Body of pancreas (tissue), 4 donors: ENCODE measurements at places on chromosomes 12 and 14. TPM values are rescaled to one million over a fixed set of nuclear protein-coding genes. Genes with fewer than 3 reads are reported as not detected.

DNA sequence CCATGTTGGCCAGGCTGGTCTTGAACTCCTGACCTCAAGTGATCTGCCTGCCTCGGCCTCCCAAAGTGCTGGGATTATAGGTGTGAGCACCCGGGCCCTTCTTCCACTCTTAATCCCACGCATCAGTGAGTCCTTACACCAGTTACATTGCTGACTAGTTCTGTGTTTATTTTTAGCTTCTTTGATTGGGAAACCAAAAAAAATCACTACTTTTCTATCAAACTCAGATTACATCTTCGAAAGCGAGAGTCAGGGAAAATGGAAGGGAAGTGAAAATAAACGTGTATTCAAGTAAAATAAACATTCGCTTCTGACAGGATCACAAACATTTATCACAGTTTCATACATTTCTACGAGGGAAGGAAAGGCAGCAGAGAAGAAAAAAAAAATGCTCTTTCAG, 32.2 kb downstream of the FGD6 start:
- no peak overlapping the region for H3K27ac ChIP-seq
- DNase-seq: no peak
- H3K4me1 ChIP-seq: no peaks in the 10 kb centered on the region
- H3K4me3 ChIP-seq: no peak overlapping the region

- peak; percentile 70 for DNase-seq
- H3K4me1 ChIP-seq: peaks cover 26% of the 10 kb centered on the region
- H3K36me3 ChIP-seq: no peaks in the 10 kb centered on the region
- no peak overlapping the region for H3K4me3 ChIP-seq
These were observed 7.7 kb upstream of the PPP1R13B start for GRCh38 chr14:103854822-103855733.

- H3K27ac ChIP-seq: no peak overlapping the region
- no peaks in the 10 kb centered on the region for H3K4me1 ChIP-seq
- no peak overlapping the region for H3K4me3 ChIP-seq
- DNase-seq: no peak
- H3K36me3 ChIP-seq: no peaks in the 10 kb centered on the region
These were observed 151.4 kb downstream of the SSPN start for GRCh38 chr12:26346736-26347135.

- no peaks in the 10 kb centered on the region for H3K4me1 ChIP-seq
- H3K36me3 ChIP-seq: no peaks in the 10 kb centered on the region
- no peak overlapping the region for H3K27ac ChIP-seq
- no peaks in the 10 kb centered on the region for H3K27me3 ChIP-seq
- DNase-seq: no peak
- no peak overlapping the region for H3K4me3 ChIP-seq
These were observed 100.0 kb downstream of the PRIMA1 start for GRCh38 chr14:93688239-93688666.

GRCh38 chr12:10184261-10184843, 5.5 kb downstream of the TMEM52B start:
- DNase-seq: no peak
- no peaks in the 10 kb centered on the region for H3K4me1 ChIP-seq
- no peak overlapping the region for H3K4me3 ChIP-seq
- H3K27me3 ChIP-seq: no peaks in the 10 kb centered on the region

GRCh38 chr12:41190338-41190737, 2.2 kb downstream of the PDZRN4 start:
- H3K27ac ChIP-seq: no peak overlapping the region
- no peak overlapping the region for H3K4me3 ChIP-seq
- DNase-seq: no peak
- H3K27me3 ChIP-seq: no peaks in the 10 kb centered on the region

DNA sequence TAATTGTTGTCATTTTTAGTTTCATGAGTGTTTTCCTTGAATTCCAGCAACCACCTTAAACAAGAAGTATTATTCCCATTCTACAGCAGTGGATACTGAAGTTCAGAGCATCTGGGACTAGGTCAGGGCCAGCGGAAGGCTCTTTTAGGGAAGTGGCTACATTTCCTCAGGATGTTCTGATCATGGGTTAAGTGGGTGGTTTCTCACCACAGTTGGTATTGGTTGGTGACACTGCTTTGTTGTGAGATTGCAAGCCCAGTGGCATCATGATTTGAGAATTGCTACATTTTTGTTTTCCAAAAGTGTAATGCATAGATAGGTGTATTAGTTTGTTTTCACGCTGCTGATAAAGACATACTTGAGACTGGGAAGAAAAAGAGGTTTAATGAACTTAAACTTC, 47.1 kb downstream of the SYNE2 start:
- peaks cover 27% of the 10 kb centered on the region for H3K4me1 ChIP-seq
- no peak overlapping the region for H3K27ac ChIP-seq
- H3K27me3 ChIP-seq: no peaks in the 10 kb centered on the region
- DNase-seq: no peak

DNA sequence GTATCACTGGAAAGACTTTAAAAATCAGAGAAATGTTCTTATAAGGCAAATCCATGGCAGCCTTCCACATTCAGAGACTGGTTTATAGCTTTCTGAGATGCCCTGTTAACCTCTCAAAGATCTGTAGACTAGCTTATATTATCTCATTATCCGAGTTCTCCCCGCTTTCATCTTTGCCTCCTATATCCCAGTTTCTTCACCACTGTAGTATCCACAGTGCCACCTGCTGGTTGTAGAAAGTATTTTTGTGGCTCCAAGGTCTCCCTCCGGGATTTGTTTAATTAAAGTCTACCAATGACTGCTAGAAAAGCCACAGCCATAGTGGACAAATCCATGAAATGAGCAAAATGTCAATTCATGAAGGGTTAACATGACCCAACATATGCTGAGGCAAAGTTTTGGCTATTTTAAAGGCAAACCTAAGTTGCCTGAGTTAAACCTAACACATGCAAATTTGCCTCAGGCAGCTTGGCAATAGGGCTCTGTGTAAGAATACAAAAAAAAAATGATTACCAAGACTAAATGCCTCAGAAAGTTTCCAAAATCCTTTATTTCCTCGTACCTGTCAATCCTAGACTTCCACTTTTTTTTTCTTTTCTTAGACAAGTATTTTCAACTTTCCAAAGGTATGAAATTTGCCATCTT, 218.8 kb upstream of the BMP4 start:
- no peaks in the 10 kb centered on the region for H3K27me3 ChIP-seq
- DNase-seq: peak; percentile 67
- no peaks in the 10 kb centered on the region for H3K36me3 ChIP-seq
- no peaks in the 10 kb centered on the region for H3K4me1 ChIP-seq
- no peak overlapping the region for H3K4me3 ChIP-seq
- H3K27ac ChIP-seq: no peak overlapping the region

DNA sequence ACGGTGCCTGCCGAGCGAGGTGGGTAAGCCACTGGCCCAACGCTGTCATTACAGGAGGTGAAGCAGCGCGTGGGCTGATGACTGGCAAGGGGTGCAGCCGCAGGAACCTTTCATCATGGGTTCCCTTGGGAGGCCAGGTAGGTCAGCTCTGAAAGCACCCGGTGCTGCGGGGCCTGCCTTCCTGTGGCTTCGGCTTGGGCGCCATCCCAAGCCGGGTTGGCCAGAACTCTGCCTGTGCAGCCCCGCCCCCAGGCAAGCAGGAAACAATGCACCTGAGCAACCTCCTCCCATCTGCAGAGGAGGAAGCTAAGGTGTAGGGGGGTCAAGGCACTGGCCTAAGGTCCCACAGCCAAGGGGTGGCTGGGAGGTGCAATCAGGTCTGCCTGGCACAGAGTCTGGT, 20.0 kb upstream of the HHIPL1 start:
- no peaks in the 10 kb centered on the region for H3K27me3 ChIP-seq
- no peak overlapping the region for H3K27ac ChIP-seq
- no peak overlapping the region for H3K4me3 ChIP-seq
- H3K36me3 ChIP-seq: no peaks in the 10 kb centered on the region

DNA sequence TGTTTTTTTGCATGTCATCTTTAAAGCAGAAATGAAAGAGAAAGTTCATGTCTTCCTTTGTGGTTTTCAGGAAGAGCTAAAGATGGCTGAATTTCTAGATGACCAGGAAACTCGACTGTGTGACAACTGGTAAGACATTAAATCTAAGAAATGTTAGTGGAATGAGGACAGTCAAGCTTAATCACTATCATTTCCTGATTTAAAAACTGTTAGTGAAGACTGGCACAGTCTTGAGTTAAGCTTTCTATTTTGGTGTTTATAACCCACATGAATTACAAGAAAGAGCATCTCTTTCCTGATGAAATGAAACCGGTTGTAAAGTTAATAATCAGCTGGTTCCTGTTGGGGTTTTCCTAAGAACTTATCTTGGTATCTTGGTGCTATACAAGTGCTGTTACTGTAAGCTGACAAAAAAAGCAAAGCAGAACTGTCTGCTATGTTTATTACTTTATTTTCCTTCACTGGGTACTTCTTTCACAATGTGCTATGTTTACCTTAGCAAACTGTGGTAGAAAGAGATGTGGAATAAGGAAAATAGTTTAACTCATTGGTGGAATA, 5.2 kb downstream of the TRAFD1 start:
- peaks cover 30% of the 10 kb centered on the region for H3K4me1 ChIP-seq
- no peak for DNase-seq
- H3K36me3 ChIP-seq: peaks cover 4% of the 10 kb centered on the region
- H3K27me3 ChIP-seq: no peaks in the 10 kb centered on the region

DNA sequence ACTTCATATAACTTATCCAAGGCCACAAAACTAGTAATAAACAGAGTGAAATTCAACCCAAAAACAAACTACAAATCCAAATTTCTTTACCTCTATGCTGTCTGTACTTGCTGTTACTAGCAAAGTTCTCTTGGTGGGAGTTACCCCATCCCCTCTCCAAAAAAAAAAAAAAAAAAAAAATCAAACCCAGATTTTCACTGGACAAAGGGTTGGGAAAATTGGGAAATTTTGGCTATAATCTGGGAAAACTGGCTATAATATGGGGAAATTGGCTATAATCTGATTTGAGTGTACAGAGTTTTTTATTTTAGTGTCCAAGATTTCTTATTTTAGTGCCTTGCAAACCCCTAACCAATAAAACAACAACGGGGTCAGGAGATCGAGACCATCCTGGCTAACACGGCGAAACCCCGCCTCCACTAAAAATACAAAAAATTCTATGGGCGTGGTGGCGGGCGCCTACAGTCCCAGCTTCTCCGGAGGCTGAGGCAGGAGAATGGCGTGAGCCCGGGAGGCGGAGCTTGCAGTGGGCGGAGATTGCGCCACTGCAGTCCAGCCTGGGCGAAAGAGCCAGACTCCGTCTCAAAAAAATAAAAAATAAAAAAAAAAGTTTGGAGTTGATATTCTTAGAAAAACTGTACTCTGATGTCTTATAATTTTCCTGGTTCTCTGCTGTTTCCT, 148.4 kb downstream of the CHST11 start:
- no peaks in the 10 kb centered on the region for H3K27me3 ChIP-seq
- H3K27ac ChIP-seq: no peak overlapping the region
- no peak for DNase-seq
- H3K4me1 ChIP-seq: peaks cover 7% of the 10 kb centered on the region

- peaks cover 20% of the 10 kb centered on the region for H3K4me1 ChIP-seq
- no peaks in the 10 kb centered on the region for H3K36me3 ChIP-seq
- H3K27ac ChIP-seq: no peak overlapping the region
These were observed 23.7 kb downstream of the LEMD3 start for GRCh38 chr12:65192963-65193516.

GRCh38 chr14:99779751-99780150, 13.5 kb upstream of the EML1 start:
- H3K27ac ChIP-seq: no peak overlapping the region
- H3K4me3 ChIP-seq: no peak overlapping the region
- DNase-seq: no peak
- H3K4me1 ChIP-seq: peaks cover 4% of the 10 kb centered on the region
- H3K27me3 ChIP-seq: no peaks in the 10 kb centered on the region

- H3K27me3 ChIP-seq: no peaks in the 10 kb centered on the region
- H3K27ac ChIP-seq: no peak overlapping the region
- H3K36me3 ChIP-seq: no peaks in the 10 kb centered on the region
- no peaks in the 10 kb centered on the region for H3K4me1 ChIP-seq
These were observed 9.1 kb upstream of the NR1H4 start for GRCh38 chr12:100464529-100464928.

GRCh38 chr12:64819816-64820402, 4.5 kb upstream of the TBC1D30 start:
- H3K4me1 ChIP-seq: peaks cover 31% of the 10 kb centered on the region
- no peak for DNase-seq
- no peak overlapping the region for H3K4me3 ChIP-seq

DNA sequence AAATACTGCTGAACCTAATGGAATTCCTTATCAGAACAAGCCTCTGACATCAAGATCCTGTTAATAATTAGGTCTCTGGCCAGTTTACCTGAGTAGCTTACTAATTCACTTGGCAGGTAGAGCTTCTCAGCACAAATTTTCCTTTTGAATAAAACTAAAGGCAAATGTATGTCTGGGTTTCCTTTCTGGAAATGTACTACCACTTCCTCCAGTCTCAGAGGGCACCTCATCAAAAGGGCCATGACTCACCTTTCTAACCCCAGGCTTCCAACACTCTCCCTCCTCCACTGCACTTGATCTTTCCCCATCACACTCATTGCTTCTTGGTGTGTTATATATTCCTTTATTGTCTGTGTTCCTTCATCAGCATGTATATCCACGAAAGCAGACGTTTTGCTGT, 90.5 kb downstream of the SLC2A13 start:
- H3K36me3 ChIP-seq: no peaks in the 10 kb centered on the region
- H3K4me3 ChIP-seq: no peak overlapping the region
- peaks cover 11% of the 10 kb centered on the region for H3K4me1 ChIP-seq
- H3K27me3 ChIP-seq: no peaks in the 10 kb centered on the region
- no peak for DNase-seq

DNA sequence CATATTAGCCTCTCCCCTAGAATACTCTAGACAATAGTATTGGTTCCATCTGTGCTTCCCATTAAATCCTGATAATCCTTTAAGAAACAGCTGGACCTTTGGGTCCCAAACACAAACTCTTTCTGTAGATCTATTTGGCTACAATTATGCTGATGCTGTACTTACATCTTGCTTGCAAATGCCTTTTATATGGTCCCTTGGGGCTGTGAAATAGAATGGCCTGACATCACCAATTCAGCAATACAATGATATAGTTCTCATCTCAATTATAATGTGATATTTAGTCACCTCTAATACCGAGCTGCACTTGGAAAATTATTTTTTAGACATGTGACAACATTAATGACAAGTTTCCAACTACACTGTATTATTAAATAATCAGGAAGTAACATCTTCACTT, 261.5 kb downstream of the SOX5 start:
- no peak overlapping the region for H3K27ac ChIP-seq
- no peak for DNase-seq
- no peaks in the 10 kb centered on the region for H3K27me3 ChIP-seq

GRCh38 chr12:6613776-6614512, 6.8 kb upstream of the CHD4 start:
- peak; percentile 87 for DNase-seq
- peak overlapping the region; percentile 92 for H3K27ac ChIP-seq
- H3K4me3 ChIP-seq: no peak overlapping the region
- no peaks in the 10 kb centered on the region for H3K27me3 ChIP-seq
- no peaks in the 10 kb centered on the region for H3K36me3 ChIP-seq

- no peaks in the 10 kb centered on the region for H3K36me3 ChIP-seq
- H3K4me3 ChIP-seq: no peak overlapping the region
- DNase-seq: no peak
- no peaks in the 10 kb centered on the region for H3K27me3 ChIP-seq
- H3K27ac ChIP-seq: no peak overlapping the region
These were observed 42.7 kb downstream of the CDC42BPB start for GRCh38 chr14:103014466-103015228.

The KRT71 gene
- total RNA-seq: not detected

The TMEM229B gene
- 2.0 TPM for total RNA-seq

The CMA1 gene
- total RNA-seq: not detected

The NUAK1 gene
- 9.1 TPM for total RNA-seq

The KITLG gene
- 4.9 TPM for total RNA-seq

The CHST11 gene
- 14.5 TPM for total RNA-seq

The KRT6C gene
- total RNA-seq: not detected

The BCL11B gene
- not detected for total RNA-seq

The DUSP6 gene
- total RNA-seq: 21.3 TPM

The SPTB gene
- 8.6 TPM for total RNA-seq

The AGAP2 gene
- 1.0 TPM for total RNA-seq

The SMAGP gene
- total RNA-seq: 8.6 TPM

The LRIG3 gene
- 71.6 TPM for total RNA-seq
